ENCODE measurements at places on chromosomes 13 and 19.

DNA sequence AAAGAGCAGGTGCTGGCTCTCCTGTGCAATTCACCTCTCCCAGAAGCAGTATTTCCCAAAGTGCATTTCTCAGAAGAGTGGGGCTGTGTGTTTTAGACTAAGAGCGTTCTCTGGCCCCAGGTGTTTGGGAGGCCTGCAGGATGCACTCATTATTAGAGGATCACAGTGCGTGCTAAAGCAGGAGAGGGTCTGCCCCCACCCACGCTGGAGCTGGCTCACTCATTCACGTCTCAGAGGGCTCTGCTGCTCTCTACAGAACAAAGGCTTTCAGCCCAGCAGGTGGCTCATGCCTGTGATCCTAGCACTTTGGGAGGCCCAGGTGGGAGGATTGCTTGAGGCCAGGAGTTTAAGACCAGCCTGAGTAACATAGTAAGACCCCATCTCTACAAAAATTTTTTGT, 756.7 kb downstream of the UQCRFS1 start:
- no peak for DNase-seq

- peak; percentile 72 for DNase-seq
Observed at GRCh38 chr13:51999510-51999911, 11.7 kb downstream of the ATP7B start.

DNA sequence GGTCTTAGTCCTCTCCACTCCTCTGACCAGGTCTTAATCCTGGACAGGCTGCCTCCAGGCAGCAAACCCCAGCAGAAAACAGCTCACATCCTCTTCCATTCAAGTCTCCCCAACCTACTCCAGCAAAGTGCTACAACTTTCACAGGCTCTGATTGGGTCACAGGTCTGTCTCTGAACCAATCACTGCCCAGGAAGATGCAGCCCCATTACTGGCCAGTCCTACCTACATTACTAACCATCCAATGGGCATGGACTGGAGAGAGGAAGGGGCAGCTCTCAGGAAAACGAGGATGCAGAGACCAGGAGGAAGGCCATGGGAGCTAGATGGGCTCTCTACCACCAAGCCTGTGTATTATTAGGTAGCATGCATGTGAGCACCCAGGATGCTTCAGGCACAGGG, 12.2 kb downstream of the MED26 start:
- no peak for DNase-seq

DNA sequence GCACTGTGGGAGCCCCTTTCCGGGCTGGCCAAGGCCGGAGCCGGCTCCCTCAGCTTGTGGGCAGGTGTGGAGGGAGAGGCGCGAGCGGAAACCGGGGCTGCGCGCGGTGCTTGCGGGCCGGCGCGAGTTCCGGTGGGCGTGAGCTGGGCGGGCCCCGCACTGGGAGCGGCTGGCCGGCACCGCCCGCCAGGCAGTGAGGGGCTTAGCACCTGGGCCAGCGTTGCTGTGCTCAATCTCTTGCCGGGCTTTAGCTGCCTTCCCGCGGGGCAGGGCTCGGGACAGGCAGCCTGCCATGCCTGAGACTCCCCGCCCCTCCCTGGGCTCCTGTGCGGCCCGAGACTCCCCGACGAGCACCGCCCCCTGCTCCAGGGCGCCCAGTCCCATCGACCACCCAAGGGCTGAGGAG, 405.2 kb upstream of the PRR20A start:
- DNase-seq, result no peak

DNA sequence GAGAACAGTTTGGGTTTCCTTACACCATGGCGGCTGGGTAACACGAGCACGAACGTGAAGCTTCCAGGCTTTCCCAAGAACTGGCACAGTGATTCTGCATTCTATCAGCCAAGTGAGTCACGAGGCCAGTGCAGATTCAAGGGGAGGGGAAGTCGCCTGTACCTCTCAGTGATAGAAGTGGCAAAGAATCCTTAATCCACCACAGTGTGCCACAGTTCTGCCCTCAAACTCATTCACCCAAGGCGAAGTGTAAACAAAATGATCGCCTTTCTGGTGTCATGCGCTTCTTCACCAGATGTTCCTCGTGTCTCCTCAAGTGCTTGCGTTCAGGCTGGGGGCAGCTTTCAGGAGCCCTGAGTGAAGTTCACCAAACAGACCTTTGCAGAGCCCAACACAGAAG, 24.9 kb upstream of the AMER2 start:
- DNase-seq, result no peak

- no peak for DNase-seq
Observed at GRCh38 chr13:75995966-75996365, 359.8 kb downstream of the LMO7 start.

DNA sequence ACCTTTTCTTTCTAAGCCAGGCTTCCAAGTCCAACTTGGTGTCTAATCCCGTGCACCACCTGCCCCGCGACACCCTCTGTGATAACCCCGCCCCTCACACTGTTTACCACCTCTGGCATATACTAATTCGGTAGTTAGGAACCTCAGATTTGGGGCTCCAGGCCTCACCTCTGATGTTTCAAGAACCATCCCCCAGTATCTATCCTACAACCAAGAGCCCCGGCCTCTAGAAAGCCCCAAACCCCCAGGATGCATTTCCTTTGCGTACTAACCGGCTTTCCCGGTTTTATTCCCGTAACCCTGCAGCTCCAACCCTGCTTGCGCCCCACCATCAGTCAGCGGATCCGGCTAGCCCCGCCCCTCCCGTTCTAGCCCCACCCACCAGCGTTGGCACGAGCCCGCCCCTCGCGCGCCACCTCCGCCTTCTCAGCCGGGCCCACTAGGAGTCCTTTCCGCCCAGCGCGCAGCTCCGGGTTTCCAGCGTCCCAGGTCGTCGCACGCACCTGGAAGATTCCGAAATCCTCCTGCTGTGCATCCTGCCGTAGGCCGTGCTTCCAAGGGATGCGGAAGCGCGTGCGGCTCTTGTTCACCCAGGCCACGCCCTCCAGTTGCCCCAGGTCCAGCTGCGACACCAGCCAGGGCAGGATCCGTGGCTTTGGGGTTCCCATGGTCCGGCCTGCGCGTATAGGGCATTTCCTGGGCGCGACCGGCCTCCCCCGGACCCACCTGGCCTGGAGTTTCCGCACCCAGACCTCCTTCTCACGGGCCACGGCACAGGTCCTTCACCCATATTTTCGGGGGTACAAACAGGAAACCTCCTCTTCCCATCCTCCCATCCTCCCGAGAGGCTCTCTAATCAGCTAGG, 1.3 kb downstream of the IRF3 start:
- peak; percentile 89 for DNase-seq

DNA sequence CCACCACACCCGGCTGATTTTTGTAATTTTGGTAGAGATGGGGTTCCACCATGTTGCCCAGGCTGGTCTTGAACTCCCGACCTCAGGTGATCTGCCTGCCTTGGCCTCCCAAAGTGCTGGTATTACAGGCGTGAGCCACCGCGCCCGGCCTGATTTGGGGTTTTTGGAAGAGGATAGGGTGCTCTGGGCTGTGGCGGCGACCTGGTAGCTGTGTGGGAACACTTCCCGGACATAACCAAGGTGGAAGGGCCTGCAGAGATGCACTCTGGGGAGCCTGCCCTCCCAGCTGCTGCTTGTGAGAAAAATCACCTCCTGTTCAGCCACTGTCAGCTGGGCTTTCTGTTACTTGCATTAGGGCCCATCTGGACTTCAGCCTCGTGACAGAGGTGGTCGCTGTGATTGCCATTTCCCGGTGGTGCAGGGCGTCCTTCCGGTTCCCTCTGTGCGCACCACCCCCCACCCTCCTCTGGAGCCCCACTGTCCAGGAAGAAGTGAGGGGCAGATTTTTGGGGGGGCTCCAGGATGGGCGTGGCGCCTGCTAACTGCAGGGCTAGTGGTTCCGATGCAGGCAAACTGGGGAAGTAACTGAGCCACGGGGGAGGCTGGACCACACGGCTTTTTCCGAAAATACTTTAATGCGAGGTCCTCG, 7.5 kb downstream of the IL4I1 start:
- DNase-seq, result no peak
